ENCODE measurements at places on chromosomes 7 and 10.

DNA sequence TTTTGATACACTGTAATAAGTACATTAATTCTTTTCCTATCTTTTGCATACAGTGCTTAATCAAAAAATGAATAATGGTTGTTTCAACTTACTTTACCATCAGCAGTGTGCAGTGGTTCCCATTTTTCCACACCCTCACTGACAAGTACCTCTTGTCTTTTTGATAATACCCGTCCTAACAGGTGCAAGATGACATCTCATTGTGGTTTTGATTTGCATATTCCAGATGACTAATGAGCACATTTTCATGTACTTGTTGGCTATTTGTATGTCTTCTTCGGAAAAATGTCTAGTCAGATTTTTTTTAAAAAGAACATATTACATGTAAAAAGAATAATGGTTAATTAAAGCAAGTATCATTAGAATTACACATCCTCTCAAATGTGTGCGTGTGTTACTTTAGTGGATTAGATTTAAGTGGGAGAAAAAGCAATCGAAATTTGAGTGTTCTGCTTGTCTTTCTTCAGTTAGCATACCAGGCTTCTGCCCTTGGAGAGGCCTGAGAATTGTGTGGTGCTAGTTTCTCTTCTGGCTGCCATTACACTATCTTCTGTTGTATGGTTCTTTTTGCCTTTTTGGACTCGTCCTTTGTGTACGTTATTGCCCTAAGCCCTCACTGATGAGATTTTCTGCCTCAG, 291.2 kb downstream of the AUTS2 start:
- DNase-seq: no peak

DNA sequence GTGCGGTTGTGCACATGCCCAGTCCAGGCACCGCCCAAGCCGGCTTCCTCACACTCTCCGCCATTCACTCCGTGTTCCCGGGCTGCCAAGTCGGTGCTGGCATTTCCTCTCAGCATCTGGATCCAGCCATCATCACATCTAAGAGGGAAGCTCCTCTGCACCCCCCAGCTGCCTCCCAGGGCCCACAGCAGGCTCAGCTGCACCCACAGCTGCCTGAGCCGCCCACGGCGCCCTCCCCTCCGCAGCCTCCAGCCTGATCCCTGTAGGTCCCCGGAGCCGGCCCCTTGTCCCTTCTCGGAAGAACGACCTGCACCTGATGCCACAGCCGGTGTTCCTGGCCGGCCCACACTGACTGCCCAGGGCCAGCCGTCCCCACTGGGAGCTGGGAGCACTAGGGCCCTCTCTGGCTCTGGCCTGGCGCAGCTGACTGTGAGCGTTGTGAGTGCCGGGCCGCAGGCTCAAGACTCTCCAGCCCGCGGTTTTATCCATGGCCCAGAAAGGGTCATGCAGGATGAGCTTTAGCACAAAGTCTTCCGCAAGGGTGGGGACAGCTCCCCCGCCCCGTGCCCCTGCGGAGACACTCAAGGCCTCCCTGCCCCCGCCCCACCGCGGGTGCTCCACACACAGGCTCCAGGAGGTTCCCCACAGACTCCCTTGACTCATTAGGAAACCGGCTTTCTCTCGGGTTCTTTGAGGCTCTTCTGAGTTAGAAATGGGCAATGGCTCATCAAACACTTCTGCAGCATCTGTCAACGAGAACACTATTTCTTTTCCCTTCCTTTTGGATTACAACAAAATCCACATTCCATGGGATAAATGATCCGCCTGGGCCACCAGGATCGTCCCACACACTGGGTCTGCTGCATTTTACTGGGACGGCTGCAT, 31.2 kb downstream of the CFAP46 start:
- no peak for DNase-seq

DNA sequence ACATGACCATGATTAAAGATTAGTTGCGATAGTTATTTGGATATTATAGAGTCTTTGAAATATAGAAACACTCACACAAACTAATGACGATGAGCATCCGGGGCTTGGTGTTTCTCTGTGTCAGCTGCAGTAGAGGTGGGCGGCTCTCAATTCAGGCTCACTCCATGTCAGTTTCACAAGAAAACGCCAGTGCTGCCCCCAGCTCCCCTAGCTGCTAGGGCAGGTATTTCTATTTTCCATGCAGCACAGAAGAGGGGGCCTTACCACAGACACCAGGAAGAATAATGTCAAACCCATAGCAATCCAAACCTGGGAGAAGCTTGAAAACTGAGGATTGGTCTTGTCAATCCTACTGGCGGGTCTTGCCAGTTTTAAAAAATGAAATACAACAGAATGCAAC, 197.1 kb downstream of the PHTF2 start:
- DNase-seq: no peak

GRCh38 chr10:102764470-102765161, 20.9 kb downstream of the WBP1L start:
- DNase-seq: no peak

GRCh38 chr7:113963356-113963755, 44.5 kb upstream of the PPP1R3A start:
- no peak for DNase-seq

DNA sequence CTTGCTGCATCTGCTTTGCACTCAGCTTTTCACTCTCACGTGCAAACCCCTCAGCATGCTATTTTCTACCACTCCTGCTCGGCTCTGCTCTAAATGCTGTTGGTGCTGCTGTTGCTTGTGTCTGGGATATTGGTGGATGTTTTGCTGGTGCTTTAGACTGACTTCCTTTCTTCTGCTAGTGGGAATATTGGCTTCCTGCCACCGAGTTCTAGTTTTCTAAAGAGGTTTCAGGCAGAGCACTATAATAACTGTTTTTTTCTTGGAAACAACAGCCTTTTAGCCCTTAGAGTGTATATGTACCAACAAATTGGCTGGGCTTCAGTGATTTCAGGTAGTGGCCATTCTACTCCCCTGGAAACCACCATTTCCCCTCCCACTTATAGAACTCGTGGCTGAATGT, 27.8 kb downstream of the TMEM236 start:
- no peak for DNase-seq

- no peak for DNase-seq
Observed at GRCh38 chr7:108137993-108138392, 7.8 kb upstream of the LAMB4 start.
